ENCODE measurements at places on chromosomes 6 and 20.

GRCh38 chr20:41082306-41082705 is 53.7 kb downstream of the TOP1 start:
- no peak for DNase-seq

GRCh38 chr6:163308629-163309440 is 105.7 kb upstream of the QKI start:
- no peak for DNase-seq

GRCh38 chr20:46406986-46407670 is 713 bp upstream of the ELMO2 start:
- no peak for DNase-seq

GRCh38 chr6:163291622-163292021 is 122.9 kb upstream of the QKI start:
- no peak for DNase-seq
